ENCODE measurements at places on chromosomes 5 and 9.
A peak's percentile ranks its signal among the peaks of the same experiment; 100 is the strongest.

- no peak for DNase-seq
Measured at GRCh38 chr5:170290498-170290897, 7.1 kb downstream of the LCP2 start.

GRCh38 chr9:114224247-114224610, 68.9 kb downstream of the COL27A1 start:
- no peak for DNase-seq

- DNase-seq, result no peak
Measured at GRCh38 chr5:65244031-65244430, 237.7 kb downstream of the ADAMTS6 start.

- no peak for DNase-seq
Measured at GRCh38 chr9:131299346-131299960, 9.9 kb downstream of the PLPP7 start.

- no peak for DNase-seq
Measured at GRCh38 chr9:36788534-36788933, 215.8 kb downstream of the MELK start.

GRCh38 chr5:79200573-79201183, 35.3 kb upstream of the JMY start:
- DNase-seq, result no peak

DNA sequence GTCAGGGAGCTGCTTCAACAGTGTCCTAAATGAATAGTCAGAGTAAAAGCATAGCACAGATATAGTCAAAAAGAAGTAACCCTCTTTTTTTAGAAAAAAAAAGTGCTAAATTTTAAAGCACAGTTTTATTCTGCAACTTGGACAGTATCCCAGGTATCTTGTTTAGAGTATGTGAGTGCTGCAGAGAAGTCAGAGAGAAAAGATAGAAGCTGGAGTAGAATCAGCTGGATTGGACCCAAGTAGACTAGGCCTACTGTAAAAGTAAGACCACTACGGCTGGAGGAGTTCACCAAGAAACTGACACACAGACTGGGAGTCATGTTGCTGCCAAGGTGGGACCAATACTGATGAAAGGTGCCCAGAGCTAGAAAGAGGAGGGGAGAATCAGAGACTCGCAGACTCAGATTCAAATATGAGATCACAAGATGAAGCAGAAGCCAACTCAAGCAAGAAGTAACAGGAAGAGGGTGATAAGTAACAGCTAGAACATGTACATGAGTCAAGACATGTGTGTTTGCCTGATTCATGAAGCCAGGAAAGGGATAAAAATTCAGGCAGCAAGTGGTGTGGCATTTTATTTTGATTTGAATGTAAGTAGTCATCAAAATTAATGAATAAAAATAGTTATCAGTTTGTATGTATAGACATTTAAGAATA, 25.6 kb upstream of the TUSC1 start:
- DNase-seq, result no peak

DNA sequence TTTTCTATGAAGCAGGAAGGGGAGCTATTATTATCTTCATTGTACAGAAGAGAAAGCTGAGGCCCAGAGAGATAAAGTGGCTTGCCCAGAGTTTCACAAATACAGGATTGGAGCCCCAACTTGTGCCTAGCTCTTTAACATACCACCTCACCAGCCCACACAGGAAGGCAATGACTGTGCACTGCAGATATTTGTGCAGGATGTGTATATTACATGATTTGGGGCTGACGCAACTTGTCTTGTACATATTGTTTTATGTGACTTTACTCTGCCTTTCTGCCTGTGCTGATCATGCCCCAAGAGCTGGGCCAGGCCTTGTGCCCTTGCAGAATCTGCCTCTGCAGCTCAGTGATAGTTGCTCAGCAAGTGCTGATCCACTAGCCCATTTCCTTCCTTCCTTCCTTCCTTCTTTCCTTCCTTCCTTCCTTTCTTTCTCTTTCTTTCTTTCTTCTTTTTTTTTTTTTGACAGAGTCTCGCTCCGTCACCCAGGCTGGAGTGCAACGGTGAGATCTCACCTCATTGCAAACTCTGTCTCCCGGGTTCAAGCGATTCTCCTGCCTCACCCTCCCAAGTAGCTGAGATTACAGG, 106.6 kb upstream of the TBCA start:
- DNase-seq, result no peak

DNA sequence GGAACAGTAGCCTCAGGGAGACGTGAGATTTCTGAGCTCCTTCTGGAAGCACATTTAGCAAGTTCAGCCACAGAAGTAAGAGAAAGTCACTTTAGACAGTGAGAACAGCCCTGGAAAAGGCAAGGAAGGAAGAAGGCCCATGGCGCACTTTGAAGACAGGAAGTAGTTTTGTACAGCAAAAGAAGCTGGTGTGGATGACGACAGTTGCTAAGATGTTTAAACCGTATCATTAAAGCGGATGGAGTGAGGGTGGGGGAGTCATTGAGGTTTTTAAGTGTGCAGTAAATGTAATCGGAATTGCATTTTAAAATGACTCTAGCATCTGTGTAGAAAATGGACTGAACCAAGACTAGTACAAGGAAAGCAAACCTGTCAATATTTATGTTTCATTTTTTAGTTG, 15.3 kb upstream of the TRPM3 start:
- no peak for DNase-seq

- no peak for DNase-seq
Measured at GRCh38 chr5:66551338-66551737, 44.9 kb upstream of the MAST4 start.

DNA sequence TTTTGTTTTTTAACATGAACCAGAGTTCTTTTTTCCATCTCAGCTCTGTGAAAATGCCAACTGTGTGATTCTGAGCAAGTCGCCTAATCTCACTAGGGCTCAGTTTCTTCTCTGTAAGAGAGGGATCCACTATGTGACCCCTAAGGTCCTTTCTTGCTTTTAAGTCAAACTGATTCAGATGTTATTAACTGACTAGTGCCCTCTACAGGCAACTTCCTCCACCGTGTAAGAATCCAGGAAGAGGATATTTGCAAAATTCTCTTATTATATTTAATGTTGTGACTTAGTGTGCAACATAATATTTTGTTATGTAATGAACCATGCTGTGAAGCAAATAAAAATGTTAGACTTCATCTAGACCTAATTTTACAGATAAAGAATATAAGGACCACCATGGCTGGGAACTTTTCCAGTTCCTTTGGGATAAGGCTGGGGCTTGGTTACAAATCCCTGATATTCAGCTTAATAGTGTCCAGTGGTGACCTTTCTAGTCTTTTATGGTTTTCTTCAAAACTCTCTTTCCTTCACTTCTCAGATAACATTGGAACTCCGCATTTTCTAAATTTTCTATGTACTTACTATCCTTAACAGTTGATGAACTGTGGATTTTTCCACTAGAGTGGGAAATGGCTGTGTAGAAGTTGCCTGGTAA, 244.7 kb downstream of the PIK3R1 start:
- peak; percentile 57 for DNase-seq

GRCh38 chr5:148739524-148739923, 85.2 kb upstream of the HTR4 start:
- DNase-seq, result no peak

DNA sequence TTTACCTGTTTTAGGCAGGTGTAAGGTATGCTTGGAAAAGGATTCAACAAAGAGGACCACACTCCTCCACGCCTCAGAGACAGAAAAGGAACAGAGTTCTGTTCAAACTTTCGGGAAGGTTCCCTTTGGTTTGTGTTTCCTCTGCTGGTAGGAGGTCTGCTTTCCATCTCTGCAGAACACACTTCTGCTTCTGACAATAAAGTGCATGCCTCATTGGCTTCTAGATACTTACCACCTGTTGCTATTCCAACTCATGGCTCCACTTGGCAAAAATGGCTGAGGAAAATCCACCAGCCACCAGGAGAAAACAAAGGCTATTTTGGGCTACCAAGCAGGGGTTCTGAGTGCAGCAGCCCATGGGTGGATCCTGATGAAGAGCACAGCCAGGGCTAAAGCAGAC, 112.7 kb downstream of the NRG2 start:
- no peak for DNase-seq

DNA sequence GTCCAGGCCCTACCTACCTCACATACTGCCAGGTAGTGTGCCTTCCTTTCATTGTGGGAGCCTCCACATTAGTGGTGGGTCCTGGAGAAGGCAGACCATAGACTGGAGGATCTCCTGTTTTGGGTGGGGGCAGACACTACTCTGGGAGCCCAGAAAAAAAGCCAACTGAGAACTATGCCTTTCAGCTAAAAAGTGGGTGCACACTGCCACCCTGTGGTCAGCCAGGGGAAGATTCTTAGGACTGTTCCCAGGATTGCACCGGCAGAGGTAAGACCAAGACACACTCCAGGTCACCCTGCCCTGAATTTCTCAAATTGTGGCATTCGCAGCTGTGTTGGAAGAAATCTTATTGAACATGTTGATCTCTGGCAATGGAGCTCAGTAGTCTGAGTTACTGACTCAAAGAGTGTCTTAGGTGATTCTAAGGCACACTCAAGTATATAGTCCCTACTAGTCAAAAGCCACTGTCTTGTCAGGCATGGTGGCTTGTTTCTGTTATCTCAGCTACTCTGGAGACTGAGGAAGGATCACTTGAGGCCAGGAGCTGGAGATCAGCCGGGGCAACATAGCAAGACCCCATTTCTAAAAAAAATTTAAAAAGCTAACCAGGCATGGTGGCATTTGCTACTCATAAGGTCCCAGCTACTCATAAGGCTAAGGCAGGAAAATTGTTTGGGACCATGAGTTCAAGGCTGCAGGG, 3.6 kb downstream of the SIGMAR1 start:
- DNase-seq, result peak; percentile 56

- DNase-seq, result no peak
Measured at GRCh38 chr9:8489835-8490234, 690.3 kb upstream of the DMAC1 start.

DNA sequence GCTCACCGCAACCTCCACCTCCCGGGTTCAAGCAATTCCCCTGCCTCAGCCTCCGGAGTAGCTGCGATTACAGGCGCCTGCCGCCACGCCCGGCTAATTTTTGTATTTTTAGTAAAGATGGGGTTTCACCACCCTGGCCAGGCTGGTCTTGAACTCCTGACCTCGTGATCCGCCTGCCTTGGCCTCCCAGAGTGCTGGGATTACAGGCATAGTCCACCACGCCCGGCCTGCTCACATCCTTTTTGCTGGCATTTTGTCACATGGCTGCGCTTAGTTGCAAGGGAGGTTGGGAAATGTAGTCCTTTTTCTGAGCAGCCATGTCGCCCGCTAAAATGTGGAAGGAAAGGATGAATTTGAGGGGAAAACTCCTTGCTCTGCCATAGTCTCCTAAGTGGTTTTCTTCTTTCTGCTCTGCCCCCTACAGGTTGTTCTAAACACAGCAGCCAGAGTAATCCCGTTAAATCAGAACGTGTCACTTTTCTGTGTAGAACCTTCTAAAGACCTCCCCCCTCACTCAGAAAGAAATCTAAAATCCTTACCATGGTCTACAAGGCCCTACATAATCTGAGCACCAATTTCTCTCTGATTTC, 57.8 kb upstream of the HSPA9 start:
- no peak for DNase-seq

DNA sequence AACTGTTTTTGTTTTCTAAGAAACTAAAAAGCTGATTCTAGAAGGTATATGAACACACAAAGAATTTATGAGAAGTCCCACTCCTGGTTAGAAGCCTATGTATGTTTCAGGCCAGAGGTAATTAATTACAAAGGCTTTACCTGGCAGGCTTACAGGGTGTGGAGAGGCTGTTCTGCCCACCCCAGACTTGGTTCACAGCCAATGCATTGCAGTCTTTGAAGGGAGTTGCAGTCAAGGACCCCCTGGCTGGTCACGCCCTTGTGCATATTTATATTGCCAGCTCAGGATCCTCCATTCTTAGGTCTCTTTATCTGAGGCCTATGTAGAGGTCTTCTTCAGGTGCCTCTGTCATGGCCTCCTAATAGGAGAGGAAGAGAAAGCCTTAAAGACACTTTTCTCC, 13.6 kb upstream of the PRSS3 start:
- no peak for DNase-seq

DNA sequence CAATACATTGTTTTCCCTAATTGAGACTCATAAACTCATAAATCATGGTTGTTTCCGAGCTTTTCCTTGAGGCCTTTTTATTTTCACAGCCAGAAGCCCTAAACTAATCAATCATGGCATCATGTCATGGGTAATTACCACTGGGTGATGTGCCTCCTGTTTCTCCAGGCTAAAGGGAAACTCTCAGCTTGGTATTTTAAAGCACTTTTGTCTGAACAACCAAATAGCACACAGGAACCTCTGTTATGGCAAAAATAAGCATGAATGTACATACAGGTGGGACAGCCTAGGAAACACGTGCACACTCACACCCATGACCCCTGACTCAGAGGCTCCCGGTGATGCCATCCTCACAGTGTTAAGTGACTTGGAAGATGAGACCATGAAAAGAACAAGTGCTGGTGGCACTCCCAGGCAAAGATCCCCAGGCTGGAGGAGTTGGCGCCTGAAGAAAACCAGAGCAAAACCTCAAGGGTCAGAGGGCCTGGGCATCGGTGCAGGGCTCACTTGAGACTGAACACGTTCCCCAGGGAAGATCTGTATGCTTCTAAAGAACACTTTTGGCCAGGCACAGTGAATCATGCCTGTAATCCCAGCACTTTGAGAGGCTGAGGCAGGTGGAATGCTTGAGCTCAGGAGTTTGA, 154.3 kb downstream of the ROR2 start:
- DNase-seq, result no peak
